ENCODE measurements at places on chromosomes 16 and 17.

DNA sequence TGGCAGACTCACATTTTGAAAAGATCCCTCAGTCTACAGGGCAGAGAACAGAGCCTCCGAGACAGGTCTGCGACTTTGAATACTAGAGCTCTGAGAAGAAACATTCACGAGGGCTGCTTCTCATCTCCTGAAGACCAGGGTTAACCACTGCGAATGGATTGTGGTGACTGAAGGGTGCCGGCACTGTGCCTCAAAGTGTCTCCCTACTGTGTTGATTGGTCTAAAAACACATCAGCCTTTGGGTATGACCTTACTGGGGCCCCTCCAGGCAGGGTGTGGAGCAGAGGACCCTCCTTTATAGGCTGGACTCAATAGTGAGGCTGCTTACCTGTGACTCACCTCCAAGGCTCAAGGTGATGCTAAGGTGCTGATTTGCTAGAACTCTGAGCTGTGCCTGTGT is 2.6 kb upstream of the LGALS9 start:
- DNase-seq: no peak

- no peak for DNase-seq
Measured at GRCh38 chr16:86428729-86429517, 81.4 kb upstream of the FOXF1 start.

- no peak for DNase-seq
Measured at GRCh38 chr17:65143889-65144604, 6.9 kb downstream of the RGS9 start.

DNA sequence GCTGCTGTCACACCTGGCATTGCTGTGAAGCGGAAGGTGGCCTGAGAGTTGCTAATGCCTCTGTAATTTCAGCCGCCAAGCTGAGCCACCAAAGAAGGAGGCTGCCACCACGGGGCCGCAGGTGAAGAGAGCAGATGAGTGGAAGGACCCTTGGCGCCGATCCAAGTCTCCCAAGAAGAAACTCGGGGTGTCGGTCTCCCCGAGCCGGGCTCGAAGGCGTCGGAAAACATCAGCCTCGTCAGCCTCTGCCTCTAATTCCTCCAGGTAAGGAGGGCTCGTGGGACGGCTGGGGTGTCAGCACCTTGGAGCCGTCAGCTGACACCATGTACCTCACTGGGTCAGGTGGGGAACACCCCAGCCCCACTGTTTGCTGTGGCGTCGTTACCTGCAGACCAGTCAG is 16.2 kb upstream of the IL17C start:
- DNase-seq: no peak

DNA sequence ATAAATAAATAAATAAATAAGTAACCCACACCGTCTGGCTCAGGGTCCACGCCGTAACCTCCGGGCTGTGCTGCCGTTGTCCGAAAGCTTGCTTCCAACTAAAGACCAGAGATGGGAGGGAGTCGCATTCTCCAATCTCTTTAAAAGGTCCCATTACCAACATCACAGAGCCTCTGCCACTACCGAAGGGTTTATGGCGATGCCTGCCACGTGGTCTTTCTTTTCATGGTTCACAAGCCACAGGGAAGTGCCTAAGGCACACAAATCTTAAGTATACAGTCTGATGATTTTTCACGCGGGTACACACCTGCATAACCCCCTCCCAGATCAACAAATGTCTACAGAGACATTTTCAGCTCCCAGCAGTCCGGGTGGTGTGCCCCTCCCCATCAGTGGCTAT is 1.4 kb downstream of the COTL1 start:
- no peak for DNase-seq

DNA sequence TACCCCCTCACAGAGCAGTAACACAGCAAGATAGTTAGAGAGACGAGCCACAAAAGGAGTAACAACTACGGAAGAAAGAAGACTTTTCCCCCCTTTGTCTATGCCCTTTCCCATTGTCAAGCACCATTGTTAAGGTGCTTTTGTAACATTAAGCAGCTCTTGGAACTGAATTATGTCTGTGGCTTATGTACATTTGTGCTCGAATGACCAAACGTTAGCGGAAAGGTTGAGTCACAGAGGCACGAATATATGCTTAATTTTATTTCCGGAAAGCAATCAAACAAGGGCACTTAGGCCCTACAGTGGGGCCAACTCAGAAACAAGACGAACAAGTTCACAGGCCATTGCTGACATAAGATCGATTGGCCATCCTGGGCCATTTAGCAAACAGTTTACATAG is 109.5 kb downstream of the ANKFN1 start:
- no peak for DNase-seq

DNA sequence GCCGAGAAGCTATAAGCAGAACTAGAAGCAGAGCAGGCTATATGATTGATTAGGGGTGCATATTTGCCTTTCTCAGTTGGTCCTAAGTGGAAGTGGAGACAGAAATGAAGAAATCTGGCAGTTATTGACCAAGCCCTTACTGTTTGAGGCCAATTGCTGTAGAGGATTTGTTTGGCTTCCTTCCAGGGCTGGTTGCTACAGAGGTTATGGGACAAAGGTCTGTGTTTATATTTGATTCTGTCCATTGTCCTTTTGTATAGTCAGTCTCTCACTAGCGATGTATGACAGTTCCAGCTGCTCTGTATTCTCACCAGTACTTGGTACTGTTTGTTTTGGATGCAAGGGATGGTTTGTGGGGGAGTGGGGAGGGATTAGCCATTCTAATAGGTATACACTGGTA is 7.3 kb upstream of the ALOX15 start:
- no peak for DNase-seq

DNA sequence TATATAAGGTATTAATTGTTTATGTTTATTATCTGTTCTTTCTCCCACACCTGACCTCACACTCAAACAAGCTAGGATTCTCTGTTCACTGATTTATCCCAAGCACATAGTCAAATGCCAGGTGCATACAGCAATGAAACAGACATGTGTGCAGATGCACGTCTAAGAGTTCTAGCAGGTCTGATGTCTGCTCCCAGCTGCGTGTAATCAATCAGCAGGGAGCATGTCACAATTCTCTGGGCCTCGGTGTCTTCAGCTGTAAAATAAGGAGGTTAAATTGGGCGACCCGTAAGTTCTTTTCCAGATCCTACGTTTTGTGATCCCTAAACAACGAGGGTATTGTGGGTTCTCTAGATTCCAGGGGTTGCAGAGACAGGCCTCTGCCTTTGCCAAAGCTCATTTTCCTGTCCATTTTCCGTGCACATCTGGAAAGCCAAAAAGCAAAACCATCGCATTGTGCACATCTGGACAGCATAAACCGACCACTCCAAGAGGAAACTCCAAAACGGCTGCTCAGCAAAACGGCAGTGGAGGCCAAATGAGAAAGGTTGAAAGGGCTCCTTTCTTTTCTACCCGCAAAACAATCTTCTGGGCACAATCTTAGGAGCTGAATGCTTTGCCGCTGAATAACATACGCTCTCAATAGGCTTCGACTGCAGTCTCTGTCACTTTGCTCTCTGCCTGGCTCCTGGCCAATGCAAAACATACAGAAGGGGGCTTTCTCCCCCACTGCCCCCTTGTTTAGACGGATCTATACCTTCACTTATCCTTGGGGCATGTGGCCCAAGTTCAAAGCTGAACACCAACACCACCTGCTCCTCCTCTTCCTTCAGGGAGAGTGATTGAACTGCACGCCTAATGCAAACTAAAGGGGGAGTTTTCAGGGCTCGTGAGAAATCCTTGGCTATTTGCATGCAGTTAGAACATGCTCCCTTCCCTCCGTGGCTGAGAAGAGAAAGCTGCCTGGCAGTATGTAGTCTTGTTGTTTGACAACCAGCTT is 426.3 kb downstream of the SLC39A11 start:
- no peak for DNase-seq

DNA sequence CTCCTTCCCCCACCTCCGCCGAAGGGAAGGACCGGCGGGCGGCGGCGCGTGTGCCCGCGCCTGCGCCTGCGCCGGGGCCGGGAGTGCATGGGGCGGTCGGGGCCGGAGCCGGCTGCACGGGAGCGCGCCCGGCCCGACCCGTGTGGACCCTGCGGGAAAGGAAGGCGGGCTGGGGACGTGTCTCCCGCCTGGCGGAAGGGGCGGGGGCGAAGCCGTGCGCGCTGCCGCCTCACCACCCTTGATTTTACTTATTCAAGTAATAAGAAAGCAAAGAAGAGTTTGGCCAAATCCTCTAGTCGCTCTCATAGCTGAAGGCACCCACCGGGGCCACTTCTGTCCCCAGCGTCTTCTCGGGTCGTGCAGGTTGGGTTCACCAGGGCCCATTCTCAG is 596 bp upstream of the PFN1 start:
- DNase-seq: peak; percentile 90

- no peak for DNase-seq
Measured at GRCh38 chr16:24999088-24999670, 16.0 kb downstream of the ARHGAP17 start.

GRCh38 chr17:75881678-75882454 is 3.5 kb upstream of the TRIM47 start:
- DNase-seq: peak; percentile 2

- no peak for DNase-seq
Measured at GRCh38 chr16:67460168-67460567, 20.8 kb downstream of the ATP6V0D1 start.

DNA sequence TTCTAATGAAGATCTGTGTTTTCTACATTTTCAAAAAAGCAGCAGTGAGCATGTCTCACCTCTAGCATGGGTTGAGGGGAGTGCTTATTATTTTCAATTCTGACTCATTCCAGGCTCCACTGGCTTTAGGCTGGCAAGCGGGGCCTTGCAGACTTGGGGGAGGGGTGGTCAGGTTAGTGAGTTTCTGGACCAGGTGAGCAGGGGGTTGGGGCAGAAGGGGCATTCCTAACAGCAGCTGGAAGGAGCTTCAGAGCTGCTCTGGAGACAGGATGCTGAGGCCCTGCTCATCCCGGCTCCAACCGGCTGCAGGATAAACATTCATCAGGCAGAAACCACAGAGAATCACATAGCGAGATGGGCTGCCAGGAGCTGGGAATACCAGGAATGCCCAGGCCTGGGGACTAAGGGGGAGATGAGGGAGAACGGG is 10.5 kb upstream of the KRT19 start:
- no peak for DNase-seq

DNA sequence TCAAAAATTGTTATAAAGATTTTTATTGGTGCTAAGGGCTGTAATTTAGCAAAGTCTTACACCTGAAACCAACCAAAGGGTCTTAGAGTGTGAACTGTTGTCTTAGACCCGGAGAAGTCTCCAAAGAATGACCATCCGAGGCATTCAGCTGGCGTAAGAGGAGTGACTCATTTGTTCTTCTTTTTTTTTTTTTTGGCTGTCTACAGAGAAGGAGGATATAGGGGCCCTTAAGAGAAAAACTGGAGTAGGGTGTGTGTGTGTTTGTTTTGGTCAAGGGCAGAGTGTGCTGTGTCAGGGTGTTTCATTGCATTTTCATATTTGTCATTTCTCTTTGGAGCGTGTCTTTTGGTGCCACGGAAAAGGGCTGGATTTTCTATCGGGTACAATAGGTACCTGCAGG is 508.0 kb downstream of the WWOX start:
- no peak for DNase-seq

Measured in MM.1S (cell line).